ENCODE measurements at places on chromosomes 12 and 14. TPM values are rescaled to one million over a fixed set of nuclear protein-coding genes. Genes with fewer than 3 reads are reported as not detected.
A peak's percentile ranks its signal among the peaks of the same experiment; 100 is the strongest.

DNA sequence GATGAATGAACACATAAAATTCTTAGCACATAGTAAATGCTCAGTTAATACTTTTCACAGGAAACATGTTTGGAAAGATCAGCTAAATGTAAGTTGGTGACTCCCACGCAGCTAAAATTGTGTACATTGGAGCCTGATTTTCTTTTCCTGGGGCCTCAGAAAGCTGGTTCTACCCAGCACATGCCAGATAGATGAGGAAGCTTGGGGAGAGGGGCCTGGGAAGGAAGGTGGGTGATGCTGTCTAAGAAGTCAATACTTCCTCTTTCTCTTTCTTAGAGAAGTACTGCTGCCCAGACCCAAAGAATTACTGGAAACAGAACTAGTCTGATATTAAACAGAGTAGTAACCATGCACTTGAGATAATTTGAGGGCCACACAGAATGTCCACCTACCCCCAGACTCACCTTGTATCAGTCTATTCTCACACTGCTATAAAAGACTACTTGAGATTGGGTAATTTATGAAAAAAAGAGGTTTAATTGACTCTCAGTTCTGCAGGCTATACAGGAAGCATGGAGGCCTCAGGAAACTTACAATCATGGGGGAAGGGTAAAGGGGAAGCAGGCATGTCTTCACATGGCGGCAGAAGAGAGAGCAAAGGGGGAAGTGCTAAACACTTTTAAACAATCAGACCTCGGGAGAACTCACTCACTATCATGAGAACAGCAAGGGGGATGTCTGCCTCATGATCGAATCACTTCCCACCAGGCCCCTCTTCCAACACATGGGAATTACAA, 123.3 kb upstream of the MED13L start:
- DNase-seq = no peak

Gene PRB3
- total RNA-seq = 0.22 TPM

DNA sequence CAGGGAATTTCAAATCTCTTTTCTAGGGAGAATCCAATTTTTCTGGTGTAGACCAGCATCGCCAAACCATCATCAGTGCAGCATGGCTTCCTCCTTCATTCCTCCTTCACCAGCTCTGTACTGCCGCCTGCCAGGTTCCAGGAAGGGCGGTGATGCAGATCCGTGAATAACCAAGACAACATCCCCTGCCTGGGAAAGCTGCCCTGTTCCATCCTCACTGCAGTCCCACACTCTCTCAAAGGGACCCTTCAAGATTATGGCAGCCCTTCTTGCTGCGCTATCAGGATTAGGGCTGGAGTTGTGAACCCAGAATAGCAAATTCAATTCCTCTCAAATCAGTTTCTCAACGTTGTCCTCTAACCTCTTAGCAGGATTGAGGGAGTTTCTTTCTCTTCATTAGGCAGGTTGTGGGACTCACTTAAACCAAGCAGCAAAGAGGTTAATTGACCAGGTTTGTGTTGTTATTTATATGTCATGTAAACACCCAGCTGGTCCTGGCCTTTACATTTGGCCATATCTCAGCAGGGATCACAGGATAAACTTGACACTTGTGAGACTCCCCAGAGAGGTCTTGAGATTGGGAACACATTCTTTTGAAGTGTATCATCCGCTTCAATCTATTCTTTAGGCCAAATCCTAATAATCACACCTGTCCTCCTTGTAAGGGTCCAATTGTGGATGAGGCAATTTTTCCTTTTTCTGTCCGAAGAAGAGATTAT, 26.2 kb downstream of the TMEM30B start:
- no peak for DNase-seq

DNA sequence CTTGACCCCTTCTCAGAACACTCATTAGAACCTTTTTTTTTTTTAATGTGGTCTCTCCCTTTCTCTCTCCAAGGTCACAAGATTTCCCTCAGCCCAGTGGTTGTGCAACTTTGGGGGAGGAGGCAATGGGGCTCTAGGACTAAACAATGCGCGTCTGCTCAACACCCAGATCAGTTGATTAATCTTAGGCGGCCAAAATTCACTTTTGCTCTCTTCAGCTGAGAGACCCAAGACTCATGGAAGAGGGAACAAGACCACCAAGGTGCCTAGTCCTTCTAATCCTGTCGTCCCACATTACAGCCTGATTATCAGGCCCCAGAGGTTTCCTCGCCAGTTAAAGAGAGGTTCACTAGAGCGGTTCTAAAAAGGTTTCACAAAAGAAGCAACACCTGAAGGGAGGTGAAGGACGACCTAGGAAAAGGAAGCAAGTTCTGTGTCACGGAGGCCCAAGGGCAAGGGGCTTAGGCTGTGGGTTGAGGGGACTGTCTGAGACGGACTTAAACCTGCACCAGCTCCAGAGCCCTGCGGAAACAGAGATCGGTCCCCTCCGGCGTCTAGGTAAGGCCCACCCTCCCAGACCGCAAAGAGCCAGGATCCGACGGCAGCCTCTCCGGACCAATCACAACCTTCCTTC, 824 bp upstream of the TARBP2 start:
- DNase-seq = no peak

DNA sequence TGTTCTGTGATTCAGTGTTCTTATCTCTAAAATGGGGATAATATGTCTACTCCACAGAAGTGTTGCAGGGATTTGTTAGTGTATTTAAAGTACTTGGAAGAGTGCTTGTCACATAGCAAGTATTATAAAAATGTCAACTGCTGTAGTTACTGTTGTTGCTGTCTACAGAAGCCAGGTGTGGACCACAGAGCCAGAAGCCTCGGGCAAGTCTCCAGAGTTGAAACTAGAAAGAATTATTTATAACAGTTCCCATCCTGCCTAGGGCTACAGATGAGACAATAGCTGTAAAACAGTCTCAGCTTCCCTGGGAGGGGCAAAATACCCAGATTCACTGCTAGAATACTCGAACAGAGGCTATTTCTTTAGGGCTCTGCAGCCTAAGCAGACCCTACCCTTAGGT, 55.4 kb upstream of the FUT8 start:
- DNase-seq = no peak

DNA sequence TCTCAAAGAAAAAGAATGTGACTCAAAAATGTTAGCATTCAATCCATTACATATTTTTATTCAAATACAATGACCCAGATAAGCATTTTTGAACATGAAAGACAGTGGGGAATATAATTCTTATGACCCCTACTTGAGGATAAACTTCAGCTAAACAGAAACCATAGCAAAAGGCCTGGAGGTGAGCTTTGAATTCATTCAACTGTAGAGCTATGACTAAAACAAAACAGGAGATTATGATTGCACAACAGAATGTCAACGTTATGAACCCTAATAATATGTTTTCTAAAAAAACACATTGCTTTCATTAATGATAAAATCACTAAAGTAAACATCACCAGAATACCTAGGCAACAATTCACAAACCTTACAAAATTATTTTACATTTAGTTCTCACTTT, 27.8 kb downstream of the EFCAB11 start:
- DNase-seq = no peak

Gene TMEM132C
- total RNA-seq = 0.22 TPM

GRCh38 chr12:26148291-26148690, 23.5 kb upstream of the BHLHE41 start:
- no peak for DNase-seq

DNA sequence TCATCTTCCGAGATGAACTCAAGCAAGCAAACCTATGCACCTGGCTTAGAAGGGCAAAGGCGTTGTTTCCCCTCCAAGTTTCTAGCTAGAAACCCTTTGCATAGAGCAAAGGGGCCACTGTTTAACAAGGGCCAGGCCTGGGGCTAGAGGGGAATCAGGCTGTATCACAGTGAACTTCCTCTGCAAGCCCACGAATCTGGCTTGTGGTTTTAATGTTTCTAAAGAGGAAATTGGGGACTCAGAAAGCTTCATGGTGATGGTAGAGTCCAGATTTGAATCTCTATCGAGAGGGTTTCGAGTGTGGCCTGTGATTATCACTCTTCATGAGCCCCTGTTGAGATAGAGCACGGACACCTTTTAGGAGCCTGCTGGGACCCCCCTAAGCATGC, 189.9 kb downstream of the VRK1 start:
- DNase-seq = no peak

Gene KCNC2
- total RNA-seq = not detected

Gene TSPAN9
- 22.4 TPM for total RNA-seq

DNA sequence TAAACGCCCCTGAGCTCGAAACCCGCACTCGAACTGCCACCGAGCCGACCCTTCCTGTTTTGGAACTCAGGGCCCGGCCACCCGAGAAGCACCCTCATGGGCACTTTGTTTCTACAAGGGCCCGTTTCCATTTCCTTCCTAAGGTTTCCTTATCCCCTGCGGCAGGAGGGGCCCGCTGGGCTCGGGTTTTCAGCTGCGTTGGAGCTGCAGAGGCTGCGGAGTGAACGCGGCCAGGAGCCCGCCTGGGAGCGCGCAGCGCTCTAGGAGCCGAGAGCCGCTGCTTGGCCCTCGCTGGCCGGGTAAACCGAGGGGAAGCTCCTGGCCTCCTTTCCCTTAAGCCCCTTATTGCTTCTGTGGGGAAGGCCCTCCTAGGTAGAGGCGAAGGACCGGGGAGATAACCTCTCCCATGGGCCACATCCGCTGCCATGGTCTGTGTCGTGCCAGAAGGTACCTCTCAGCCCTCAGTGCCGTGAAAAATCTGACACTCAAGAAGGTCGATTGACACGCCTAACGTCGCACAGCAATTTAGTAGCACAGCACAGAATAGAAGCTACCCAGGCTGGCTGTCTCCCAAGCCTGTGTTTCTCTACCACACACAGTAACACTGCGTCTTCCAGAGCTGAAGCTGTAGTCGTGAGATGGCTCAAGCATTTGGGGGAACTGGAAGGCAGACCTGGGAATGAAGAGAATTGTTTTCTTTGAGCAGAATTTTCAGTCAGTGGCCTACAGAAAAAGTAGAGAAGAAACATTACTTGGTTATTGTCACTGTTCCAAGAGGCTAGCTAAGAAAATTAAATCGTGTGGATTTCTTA, 12.9 kb upstream of the CALM1 start:
- DNase-seq = peak; percentile 70

DNA sequence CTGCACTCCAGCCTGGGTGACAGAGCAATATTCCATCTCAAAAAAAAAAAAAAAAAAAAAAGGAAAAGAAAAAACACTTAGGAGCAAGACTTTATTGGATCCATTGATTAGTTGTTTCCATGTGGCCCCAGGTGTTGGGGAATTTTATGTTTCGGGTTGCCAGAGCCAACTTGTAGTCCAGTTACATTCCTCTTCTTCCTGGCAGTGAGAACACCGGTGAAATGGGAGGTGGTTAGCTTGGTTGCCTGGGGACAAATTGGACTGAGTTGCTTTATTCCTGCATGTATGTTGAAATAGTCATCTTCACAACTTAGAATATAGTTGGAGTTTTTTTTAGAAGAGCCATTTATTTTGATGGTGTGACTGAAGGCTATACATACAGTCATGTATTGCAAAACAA, 12.6 kb downstream of the RCOR1 start:
- no peak for DNase-seq

DNA sequence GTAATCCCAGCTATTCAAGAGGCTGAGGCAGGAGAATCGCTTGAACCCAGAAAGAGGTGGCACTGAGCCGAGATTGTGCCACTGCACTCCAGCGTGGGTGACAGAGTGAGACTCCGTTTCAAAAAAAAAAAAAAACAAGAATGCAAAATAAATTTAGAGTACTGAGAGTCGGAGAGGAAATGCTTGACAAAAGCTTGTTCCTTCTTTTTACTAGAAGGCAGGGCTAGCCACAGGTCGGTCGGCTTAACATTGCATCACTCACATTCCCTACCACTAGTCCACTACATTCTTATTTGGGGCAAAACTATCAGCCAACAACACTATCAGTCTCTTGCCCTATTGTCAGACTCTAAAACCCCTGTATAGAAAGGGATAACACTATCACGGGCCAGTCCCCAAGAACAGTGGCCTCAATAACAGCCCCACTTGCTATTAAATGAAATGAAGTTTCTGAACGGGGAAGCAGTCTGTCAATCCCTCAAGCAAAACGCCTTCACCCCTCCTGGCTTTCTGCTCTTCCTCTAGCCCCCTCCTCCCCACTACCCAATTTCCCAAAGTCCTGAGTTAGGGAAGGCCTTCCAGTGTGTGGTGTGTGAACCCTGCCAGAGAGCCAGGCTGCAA, 1.0 kb downstream of the RNF41 start:
- DNase-seq = no peak

- DNase-seq = no peak
These were observed 94.0 kb downstream of the NAV3 start for GRCh38 chr12:77924703-77925102.

Gene TBX5
- total RNA-seq = not detected

Gene ASB2
- total RNA-seq = 0.21 TPM

Gene AICDA
- total RNA-seq = not detected

DNA sequence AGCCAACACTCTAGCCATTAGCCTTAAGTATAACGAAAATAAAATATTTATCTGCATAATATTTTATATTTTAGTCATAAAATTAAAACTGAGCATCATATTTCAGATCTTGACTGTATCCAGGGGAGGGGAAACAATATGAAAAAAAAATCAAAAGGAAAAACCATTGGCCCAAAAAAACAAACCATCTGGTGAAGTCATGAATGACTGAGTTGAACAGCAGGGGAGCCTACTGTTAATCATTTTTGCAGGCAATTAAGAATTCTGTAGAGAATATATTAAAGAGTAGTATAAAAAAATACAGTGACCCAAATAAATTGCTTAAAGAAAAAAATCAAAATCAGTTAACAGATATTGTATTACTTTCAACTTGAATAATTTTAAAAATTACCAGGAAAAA, 224.8 kb downstream of the C12orf50 start:
- DNase-seq = no peak

DNA sequence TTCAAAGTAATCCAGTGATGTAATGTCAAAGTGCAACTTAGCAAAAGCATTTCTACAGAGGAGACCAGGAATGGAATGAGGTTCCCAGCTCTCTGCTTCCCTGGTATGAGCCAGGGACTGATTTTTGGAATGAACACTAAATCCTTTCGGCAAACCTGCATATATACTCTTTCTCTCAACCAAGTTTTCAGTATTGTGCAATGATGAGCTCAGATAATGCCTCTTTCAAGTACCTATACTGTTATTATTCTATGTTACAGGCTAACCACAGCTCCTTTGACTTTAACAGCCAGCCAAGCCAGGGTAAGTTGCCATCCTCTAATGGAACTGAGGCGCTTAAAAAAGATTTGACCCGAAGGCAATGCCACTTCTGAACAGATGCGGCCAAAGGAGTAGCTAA, 104.9 kb upstream of the FSCB start:
- no peak for DNase-seq

- DNase-seq = no peak
These were observed 85.7 kb downstream of the BORCS5 start for GRCh38 chr12:12442548-12443071.

- DNase-seq = peak; percentile 48
These were observed 30.2 kb upstream of the ANKRD9 start for GRCh38 chr14:102539544-102540314.
